ENCODE measurements at places on chromosomes 16 and 17.
A peak's percentile ranks its signal among the peaks of the same experiment; 100 is the strongest.

- no peak for DNase-seq
These were observed 3.3 kb upstream of the ZFHX3 start for GRCh38 chr16:73051226-73051625.

DNA sequence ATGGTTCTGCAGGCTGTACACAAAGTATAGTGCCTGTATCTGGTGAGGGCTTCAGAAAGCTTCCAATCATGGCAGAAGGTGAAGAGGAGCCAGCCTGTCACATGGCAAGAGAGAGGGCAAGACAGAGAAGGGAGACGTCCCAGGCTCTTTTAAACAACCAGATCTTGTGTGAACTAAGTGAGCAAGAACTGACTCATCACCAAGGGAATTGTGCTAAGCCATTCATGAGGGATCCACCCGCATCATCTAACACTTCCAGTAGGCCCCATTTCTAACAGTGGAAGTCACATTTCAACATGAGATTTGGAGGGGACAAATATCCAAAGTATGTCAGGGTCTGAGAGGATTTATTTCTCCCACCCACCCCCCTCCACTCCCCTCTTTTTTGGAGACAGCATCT, 56.2 kb upstream of the ELAC2 start:
- no peak for DNase-seq

- no peak for DNase-seq
These were observed 2.5 kb downstream of the GPRC5B start for GRCh38 chr16:19882186-19882585.

DNA sequence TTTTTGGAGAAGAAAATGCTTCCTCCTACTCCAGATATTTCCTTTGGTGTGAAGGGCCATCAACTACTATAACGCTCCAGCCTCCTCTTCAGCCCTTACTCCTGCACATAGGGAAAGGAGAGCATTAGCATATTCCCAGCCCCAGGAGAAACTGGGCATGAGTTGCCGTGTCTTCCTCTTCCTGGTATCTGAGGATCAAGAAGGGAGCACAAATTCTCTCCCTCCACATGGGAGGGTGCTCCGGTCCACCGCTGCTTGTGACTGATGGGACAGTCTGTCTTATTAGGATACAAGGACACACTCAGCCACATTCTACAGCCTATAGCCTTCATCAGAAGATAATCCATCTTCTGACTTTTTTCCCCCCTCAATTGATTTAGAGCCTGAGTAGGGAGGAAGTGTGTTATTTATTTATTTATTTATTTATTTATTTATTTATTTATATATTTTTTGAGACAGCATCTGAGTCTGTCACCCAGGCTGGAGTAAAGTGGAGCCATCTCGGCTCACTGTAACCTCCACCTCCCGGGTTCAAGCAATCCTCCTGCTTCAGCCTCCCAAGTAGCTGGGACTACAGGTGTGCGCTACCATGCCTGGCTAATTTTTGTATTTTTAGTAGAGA, 16.6 kb upstream of the CYB5B start:
- DNase-seq, result peak; percentile 8

DNA sequence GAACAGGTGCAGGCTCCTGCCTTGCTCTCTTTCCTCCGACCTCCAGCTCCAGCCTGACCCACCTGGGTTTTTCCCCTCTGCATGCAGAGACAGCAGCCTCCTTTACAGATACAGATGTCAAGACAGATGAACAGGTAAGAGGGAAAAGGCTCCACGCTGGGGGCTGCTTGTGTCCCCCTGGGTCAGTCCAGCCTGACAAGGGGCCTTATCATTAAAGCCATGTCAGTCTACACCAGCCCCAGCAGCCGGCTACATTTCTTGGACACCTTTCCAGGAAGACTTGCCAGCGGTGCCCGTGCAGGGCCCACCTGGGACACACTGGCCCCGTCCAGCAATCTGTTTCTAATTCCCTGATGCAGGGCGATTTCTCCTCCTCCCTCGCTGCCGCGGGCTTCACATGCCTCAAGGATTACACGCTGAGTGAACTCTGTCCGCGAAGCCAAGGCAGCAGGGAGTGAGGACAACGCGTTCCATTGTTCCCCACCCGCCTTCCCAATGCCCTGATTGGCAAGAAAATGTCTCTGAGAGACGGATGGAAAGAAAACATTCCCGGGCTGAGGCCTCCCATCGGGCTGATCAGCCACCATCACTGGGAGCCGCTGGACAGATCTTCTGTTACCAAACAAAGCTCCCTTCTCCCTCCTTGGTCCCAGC, 184.7 kb downstream of the C16orf95 start:
- DNase-seq, result no peak

GRCh38 chr16:19182481-19182880, 14.4 kb downstream of the SYT17 start:
- DNase-seq, result no peak

DNA sequence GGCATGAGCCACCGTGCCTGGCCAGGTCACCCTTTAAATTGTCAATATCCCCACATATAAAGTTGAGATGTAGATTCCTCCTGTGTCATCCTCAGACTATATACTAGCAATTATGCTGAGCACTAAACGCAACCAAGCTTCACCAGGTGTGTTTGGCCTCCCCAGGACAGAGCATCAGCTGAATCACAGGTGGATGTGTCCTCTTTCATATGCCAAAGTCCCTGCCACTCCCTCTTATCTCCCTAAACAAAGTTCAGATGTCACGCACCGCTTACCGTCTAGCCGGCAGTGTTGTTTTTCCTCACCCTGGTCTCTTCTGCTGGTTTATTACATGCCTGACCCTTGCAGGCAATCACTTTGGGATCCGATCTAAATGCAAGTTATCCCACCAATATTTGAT, 43.8 kb upstream of the ARHGAP44 start:
- DNase-seq, result no peak

DNA sequence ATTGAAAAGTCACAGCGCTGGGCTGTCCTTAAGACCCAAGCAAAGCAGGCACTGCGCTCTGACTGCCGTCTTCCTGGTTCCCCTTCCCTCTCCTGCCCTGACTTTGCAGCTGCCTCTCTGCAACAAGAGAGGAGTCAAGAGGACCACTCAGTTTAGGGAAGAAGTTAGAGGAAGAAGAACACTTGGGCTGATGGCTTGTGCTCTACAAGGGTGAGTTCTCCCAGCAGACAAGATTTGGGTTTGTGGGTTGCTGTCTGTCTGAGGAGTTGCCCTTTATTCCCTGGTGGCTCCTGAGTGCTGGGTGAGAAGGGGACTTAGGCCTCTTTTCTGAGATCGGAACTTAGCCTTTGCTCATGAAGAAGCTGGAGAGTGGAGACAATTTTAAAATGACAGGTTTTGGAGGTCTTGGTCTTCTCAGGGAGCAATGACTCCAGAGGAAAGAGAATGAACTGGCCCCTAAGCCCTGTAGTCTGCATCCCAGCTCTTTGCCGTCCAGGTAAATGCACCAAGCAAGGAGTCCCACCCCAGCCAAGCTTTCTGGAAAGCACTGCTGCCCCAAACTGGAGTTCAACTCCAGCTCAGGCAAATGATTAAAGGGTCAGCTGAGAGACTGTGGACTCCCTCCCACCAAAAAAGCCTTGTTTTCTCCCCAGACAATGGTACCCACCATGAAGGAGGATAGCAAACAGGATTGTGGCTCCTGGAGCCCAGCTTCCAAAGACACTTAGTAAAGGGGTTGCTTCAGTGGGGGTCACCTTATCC, 2.7 kb upstream of the HOXB9 start:
- no peak for DNase-seq

- no peak for DNase-seq
These were observed 145.2 kb downstream of the SDK2 start for GRCh38 chr17:73498886-73499554.

GRCh38 chr16:24146518-24146917, 109.6 kb upstream of the CACNG3 start:
- no peak for DNase-seq

Data from ureter (tissue), 1 donor.